AG10803 (cell line): ENCODE measurements at places on chromosomes 16 and 17.

- no peak for DNase-seq
Measured at GRCh38 chr16:83968306-83968851, 335 bp downstream of the NECAB2 start.

GRCh38 chr16:58086381-58087208 is 42.6 kb downstream of the CFAP20 start:
- no peak for DNase-seq

DNA sequence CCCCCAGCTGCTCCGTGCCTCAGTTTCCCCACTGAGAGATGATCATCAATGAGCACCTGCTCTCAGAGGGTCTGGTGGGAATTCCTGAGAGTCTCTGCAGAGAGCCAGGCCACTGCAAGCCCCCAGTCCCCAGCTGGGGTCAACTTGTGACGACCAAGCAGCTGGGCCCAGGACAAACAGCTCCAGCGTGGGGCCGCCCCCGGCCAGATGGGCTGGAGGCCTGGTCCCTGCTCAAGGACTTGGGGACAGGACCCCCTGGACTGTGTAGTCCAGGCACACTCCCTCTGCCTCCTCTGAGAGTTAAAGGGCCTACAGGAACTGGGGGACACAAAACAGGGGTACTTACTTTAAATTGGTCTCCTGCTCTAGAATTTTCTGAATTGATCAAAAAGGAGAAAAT is 16.6 kb upstream of the AATK start:
- DNase-seq = no peak

GRCh38 chr17:41352597-41353366 is 2.2 kb upstream of the KRT33A start:
- DNase-seq = no peak

- DNase-seq = no peak
Measured at GRCh38 chr17:28956861-28957260, 5.5 kb upstream of the PHF12 start.

- DNase-seq = no peak
Measured at GRCh38 chr17:51491416-51491815, 231.1 kb downstream of the UTP18 start.

DNA sequence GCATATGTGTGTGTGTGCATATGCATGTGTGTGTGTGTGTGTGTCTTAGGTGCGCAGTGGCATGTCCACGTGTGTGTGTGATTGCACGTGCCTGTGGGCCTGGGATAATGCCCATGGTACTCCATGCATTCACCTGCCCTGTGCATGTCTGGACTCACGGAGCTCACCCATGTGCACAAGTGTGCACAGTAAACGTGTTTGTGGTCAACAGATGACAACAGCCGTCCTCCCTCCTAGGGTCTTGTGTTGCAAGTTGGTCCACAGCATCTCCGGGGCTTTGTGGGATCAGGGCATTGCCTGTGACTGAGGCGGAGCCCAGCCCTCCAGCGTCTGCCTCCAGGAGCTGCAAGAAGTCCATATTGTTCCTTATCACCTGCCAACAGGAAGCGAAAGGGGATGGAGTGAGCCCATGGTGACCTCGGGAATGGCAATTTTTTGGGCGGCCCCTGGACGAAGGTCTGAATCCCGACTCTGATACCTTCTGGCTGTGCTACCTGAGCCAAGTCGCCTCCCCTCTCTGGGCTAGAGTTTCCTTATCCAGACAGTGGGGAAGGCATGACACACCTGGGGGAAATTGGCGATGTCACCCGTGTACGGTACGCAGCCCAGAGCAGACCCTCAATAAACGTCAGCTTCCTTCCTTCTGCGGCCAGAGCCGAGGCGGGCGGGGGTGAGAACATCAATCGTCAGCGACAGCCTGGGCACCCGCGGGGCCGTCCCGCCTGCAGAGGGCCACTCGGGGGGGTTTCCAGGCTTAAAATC is 47.6 kb downstream of the IL21R start:
- DNase-seq = no peak

- no peak for DNase-seq
Measured at GRCh38 chr17:12909046-12909445, 108.8 kb downstream of the ELAC2 start.

DNA sequence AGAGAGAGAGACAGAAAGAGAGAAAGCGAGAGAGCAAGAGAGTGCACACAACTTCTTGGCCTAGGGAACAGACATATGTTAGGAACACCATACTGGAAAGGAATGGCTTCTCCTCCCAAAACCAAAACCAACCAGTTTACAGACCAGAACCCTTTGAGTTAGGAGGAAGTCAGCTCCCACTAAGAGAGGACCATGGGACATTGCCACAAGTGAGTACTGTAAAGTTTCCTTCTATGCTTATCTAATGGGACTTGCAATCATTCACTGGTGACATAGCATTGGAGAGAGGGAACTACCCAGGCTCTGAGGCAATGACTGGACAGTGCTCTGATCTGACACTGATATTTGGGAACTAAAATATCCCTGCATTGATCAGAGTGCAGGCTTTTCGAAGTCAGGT is 32.4 kb downstream of the TBC1D3B start:
- DNase-seq = no peak

DNA sequence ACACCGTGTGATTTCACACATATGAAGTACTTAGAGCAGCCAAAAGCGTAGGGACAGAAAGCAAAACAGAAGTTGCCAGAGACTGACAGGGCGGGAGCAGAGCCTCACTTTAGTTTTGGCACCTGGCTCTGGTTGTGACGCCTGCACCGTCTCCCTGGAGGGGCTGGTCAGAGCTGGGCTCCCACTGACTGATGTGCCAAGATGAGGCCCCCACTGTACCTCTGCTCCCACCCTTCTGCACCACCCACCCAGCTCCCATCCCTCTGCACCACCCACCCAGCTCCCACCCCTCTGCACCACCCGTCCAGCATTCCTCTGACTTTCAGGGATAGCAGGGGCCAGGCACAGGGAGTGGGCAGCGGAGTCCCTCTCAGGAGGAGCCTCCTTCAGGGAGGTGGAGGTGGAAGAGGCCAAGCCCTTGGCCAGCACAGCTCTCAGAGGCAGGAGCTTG is 3.2 kb upstream of the PRSS21 start:
- DNase-seq = no peak

- DNase-seq = peak; percentile 40
Measured at GRCh38 chr16:50326835-50327465, 41.8 kb downstream of the BRD7 start.

GRCh38 chr17:58252141-58252540 is 13.8 kb downstream of the LPO start:
- DNase-seq = no peak

GRCh38 chr17:76276069-76276431 is 10.9 kb downstream of the UBALD2 start:
- DNase-seq = no peak

- no peak for DNase-seq
Measured at GRCh38 chr16:17557480-17557879, 86.7 kb upstream of the XYLT1 start.

- no peak for DNase-seq
Measured at GRCh38 chr17:18896146-18896545, 38.2 kb downstream of the PRPSAP2 start.

DNA sequence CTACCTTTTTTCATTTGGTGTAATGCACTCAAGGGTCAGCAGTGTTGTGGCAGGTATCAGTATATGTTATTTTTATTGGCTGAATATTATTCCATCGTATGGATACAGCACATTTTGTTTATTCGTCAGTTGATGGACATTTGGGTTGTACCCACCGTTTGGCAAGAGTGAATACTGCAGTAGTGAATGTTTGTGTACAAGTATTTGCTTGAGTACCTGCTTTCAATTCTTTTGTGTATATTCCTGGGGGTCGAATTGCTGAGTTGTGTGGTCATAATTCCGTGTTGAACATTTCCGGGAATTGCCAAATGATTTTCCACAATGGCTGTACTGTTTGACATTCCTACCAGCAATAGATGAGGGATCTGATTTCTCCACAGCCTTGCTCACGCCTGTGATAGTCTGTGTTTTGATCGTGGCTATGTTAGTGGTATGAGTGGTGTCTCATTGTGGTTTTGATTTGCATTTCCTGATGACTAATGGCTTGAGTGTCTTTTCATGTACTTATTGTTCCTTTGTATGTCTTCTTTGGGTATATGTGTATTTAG is 108.4 kb downstream of the OR1D5 start:
- DNase-seq = peak; percentile 88

- peak; percentile 82 for DNase-seq
Measured at GRCh38 chr17:66542967-66543520, 240.6 kb downstream of the PRKCA start.

DNA sequence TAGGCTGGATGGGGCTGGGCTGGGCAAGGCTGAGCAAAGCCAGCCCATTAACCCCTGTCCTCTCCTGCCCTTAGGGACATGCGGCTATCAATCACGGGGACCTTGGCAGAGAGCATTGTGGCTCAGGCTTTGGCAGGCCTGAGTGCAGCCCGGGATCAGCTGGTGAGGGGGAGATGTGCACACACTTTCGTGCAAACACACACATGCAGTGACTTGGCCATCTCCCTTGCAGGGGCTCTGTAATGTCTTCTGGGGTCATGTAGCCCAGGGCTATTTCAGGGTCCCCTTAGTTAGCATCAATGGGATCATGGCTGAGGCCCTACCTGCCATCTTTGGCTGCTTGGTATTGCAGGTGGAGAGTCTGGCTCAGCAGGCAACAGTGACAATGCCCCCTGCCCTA is 6.9 kb downstream of the CARMIL2 start:
- DNase-seq = no peak

- peak; percentile 38 for DNase-seq
Measured at GRCh38 chr17:64032081-64032480, 11.6 kb upstream of the ICAM2 start.

DNA sequence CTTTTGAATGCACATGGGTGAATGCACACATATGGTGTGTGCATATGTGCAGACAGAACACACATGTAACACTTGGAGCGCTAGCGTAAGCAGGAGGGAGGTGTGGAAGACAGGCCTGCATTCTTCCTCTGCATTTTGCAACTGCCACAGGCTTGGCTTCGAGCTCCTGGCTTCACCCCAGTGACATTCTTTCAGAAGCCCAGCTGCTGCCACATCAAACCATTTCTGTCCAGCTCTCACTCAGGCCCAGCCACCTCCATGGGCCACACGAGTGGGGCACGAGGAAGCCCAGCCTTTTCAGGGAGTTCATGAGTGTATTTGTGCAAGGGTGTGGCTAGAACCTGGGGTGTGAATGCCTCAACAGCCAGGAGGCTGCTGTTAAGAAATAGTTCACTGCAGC is 18.8 kb downstream of the LGALS3BP start:
- DNase-seq = peak; percentile 89

DNA sequence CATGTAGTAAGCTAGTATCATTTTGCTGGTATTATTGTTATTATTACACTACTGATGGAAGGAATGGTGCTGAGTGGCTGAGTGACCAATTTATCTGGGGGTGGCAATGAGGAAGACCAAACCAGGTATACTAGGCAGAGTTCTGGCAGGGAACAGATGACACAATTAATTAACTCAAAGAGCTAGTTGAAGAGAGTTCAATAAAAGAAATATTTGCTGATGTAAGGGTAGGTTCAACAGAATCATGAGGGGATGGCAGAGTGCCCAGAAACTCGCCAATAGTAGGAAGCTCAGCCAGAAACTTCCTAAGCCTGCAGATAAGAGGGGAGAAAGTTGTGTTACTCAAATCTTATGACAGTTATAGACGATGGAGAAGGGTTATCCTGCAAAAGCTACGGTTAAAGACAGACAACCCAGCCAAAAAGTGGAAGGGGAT is 352.5 kb downstream of the KCNJ2 start:
- no peak for DNase-seq
